Type B pancreatic cell (in vitro differentiated cells): ENCODE measurements at places on chromosomes 7 and 10.

DNA sequence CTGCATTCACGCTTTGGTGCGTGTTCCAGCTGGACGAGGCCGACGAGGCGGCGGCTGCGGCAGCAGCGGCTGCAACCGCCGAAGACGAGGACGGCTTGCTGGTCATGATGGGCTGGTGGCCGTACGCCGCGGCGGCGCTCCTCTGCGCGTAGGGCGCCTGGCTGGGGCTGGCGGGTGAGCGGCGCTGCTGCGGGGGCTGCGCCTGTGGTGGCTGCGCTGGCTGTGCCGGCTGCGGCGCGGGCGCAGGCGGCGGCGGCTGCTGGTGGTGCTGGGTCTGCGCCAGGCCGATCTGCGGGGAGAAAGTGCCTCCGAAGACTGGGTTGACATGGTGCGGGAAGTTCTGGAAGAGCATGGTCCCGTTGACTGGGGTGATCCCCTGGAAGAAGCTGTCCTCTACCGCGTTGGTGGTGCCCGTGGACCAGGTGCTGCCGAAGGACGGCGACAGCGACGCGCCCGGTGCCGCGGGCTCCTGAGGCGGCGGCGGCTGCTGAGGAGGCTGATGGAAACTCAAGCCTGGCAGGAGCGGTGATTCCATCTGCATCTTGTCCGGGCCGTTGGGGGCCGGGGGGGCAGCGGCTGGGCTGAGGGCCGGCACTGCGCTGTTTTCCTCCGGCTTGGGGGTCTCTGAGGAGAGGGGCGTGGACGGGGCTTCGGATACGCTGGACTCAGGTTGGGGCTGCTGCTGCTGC, 51.1 kb downstream of the CPEB3 start:
- DNase-seq, result peak; percentile 72

DNA sequence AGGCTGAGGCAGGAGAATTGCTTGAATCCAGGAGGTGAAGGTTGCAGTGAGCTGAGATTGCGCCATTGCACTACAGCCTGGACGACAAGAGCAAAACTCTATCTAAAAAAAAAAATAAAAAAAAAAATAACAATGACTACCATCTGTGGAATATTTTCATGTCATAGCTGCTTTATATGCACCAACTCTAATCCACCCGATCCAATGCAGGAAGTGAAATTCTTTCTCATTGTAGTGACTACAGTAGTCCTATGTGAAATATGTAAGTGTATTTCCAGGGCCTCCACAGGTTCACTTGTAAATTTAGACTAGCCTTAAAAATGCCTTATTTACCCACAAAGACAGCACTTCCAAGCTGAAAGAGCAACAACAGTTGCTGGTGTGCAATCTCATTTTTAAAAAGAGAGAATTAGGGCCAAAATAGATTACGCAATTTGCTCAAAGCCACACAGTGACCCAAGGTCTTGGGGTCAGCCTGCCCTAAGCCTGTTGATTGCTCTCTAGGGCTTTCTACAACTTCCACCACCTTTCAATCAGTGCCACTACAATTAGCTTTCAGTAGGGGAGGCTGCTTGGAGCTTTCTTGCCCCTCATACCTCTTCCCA, 25.8 kb upstream of the EGFR start:
- no peak for DNase-seq

DNA sequence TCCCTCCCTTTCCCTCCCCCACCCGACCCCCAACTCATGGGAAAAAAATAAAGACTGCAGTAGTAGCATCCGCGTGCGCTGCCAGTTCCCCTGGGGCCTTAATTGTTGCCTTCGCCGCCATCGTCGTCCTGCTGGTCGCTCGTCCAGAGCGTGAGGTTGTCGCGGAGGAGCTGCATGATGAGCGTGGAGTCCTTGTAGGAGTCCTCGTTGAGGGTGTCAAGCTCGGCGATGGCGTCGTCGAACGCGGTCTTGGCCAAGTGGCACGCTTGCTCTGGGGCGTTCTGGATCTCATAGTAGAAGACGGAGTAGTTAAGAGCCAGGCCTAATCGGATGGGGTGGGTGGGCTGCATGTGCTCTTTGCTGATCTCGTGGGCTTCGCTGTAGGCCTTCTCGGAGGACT, 27.0 kb downstream of the HSPB1 start:
- DNase-seq, result no peak

DNA sequence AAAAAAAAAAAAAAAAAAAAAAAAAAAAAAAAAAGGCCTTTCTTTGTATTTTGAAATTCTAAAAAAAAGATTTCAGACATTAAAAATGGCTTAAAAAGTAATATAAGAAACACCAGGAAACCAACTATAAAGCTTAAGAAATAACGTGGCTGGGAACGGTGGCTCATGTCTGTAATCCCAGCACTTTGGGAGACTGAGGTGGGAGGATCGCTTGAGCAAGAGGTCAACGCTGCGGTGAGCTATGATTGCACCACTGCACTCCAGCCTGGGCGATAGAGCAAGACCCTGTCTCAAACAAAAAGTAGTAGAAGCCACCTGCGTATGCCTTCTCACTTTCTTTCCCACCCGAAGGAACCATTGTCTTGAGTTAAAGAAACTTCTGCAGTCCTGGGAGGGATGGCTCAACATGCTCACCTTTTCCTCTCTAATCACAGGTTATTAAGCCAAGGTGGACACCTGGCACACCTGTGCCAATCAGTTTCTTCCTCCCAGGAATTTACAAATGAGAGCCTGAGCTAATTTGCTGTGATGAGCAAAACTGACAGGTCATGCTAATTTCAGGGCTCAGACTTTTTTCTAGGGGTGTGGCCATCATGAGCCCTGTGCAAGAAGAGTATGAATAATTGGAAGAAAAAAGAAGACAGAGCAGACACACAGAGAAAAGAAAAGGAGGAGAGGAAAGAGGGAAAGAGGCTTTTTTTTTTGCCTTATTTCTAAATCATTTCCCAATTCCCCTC, 72.0 kb upstream of the PARD3 start:
- DNase-seq, result no peak

DNA sequence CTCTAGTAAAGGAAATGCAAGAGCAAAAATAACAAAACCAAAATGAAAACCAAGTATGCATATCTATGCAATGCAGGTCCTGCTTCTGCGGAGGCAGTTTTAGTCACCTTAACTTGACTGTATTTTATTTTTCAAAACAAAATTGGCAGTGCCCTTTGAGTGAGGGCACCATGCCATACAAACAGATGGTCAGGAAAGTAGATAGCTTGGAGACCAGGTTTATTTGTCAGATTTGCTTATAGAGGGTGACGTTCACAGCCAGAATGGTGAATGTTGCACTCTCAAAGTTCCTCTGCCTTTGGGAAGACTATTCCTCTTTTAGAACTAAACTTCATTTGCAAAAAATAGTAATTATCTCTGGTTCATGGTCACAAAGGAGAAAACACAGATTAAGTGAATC, 801.9 kb downstream of the ANKRD7 start:
- no peak for DNase-seq

DNA sequence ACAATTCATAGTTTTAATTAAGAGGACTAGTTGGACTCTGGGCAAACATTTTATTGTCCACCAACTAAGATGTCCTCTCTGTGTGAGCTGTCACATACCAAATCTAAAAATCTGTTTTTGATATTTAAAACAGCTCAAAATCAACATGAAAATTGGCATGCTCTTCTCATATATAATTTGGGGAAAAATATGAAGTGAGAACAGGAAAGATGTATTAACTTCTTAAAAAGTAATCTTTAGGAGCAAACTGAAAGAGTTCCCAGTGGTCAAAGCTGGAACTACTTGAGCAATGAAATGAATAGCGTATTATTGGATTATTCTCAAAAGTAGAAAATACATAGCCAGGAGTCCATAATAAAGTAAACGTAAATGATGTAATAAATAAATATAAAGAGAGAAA, 147.2 kb downstream of the DYNC1I1 start:
- DNase-seq, result no peak

- DNase-seq, result no peak
These were observed 43.2 kb downstream of the PRKAG2 start for GRCh38 chr7:151833691-151834090.

- no peak for DNase-seq
These were observed 7.3 kb upstream of the PPP1R17 start for GRCh38 chr7:31679574-31680305.

DNA sequence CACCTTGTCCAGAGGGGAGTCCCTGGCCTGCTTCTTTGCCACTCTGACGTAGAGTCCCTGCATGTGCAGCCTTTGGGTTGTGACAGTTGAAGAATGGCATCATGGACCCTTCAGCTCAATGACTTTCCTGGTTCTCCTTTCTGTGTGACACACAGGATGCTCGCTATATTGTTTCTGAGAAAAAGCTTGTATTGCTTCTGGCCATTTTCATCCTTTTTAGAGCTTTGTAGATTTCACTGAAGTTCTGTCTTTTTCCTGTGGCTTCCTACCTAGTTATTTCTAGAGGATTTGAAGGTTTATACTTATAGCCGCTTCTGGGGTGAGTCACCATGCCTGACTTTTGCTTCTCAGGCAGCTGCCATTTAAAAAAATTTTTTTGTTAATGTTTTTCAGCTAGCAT, 27.0 kb downstream of the SND1 start:
- no peak for DNase-seq

DNA sequence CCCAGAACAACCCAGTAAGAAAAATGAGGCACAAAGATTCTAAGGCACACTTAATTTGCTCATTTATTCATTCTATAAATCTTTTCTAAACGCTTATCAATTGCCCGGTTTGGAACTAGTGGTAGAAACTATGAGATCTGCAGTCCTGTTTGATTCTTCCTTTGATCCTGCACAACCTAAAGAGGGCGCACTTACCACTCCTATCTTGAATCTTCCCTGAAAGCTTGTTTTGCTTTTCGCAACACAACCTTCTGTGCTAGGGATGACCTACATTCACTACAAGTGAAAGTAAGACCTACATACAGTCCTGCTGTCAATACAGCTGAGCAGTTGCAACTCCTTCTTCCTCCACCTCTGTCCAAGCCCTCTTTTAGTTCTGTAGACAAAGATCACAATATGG, 12.6 kb upstream of the ARL4A start:
- no peak for DNase-seq

DNA sequence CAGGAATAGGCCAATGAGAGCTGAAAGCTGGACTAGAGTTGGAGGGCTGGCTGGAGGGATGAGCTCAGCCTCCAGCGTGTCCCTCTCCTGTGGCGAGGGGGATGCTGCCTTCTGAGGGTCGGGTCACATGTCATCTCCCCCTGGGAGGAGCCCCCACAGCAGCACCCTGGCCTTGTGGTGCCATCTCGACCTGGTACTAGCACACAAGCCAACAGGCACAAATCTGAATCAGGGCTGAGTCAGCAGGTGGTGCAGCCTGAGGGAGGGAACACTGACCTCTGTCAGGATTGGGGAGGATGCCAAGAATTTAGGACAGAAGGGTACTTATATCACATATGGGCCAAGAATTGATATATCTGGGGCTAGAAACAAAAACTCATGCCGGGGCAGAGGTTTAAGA, 280.4 kb downstream of the CELF2 start:
- DNase-seq, result no peak

DNA sequence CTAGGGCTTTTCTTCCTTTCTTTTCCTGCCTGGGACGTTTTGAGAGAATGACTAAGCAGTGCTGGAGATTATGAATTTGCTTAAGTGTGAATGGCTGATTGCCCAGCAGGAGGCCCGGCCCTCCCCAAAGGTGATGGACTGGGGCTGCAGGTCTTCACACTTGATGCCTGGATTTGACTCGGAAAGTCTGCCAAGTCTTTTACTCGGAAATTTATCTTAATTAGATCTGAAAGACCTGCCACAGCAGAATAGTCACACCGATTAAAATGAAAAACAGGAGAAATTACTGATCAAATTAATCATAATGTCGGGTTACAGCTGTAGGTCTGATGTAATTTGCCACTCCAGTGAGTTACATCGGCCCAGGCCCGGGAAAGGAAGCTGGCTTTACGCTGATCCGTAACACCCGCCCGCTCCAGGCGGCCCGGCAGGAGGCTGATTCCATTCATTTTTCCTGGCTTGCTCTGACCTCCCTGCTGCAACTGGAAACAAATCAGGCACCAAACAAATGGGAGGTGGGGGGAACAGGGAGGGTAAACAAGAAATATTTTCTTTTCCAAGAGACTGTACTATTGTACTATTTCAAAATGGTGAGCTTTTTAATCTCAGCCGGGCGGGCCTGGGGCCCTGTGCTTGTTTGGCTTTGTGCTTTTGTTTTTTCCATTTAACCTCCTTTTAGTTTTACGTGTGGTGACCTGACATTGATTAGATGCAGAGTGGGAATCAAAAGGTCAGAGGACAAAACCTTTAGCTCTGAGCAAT, 212.4 kb upstream of the YAE1 start:
- DNase-seq, result no peak

DNA sequence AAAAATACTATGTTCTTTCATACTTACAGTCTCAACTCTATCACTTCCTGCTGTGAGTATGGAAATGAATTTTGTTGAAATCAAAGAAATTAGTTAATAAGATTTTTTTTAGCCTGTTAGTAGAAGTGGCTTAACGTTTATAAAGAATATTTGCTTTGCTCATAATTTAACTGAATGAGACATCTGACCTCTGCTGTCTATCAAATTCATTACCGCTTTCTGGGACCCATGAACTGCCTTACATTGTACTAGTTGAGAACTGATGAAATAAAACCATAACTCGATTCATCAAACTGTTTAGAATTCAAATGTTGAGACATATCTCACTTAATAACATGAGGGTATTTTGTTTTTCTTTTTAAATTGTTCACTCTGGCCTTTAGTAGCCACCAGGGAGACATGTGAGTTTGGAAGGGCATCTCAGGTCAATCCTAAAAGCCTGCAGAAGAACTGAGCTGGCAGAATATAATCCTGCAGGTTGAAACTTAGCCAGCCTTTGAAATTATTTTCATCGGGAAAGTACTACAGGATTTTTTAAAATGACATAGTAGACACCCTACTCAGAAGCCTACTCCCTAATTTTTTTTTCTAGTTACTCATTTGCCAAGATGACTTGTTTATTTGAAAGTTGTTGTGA, 78.7 kb downstream of the KIAA1217 start:
- no peak for DNase-seq

DNA sequence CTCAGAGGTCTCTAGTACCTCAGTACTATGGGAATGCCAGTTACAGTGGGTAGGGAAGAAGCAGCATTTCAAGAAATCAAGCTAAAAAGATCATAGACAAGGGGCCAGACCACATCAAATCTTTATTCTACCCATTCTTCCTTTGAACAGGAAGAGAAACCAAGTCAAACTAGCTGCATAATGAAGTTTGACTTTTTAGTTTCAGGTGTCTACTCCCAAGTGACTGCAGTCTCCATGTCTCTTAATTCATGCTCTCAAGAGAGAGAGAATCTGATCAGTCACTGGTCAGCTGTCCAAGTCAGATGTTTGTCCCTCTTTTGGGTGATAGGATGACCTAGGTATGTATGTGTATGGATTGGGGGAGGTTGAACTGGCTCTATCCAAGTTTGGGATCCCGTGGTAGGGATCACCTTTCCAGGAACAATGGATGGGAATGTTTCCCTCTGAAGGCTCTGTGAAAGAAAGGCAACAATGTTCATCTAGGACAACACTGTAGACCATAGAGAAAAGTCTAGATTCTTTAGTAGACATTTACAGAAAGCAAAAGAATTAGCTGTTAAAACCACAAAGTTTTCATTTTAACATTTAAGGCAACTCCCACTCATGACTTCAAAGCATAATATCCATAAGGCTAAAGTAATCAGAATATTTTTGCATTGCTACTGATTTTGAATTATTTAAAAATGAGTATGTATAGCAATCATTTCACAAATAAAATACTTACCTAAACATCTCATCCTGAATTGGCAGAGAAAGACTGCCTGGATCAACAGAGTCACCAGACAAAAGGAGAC, 30.1 kb upstream of the PRTFDC1 start:
- DNase-seq, result no peak

- no peak for DNase-seq
These were observed 646 bp downstream of the SGCE start for GRCh38 chr7:94655126-94655847.

- DNase-seq, result no peak
These were observed 129.2 kb downstream of the APBB1IP start for GRCh38 chr10:26567351-26567721.

GRCh38 chr7:141698247-141699015, 3.5 kb downstream of the DENND11 start:
- no peak for DNase-seq
